Foreskin keratinocyte (primary cell): ENCODE measurements at places on chromosomes 16 and 17. TPM values are rescaled to one million over a fixed set of nuclear protein-coding genes. Genes with fewer than 3 reads are reported as not detected.

GRCh38 chr17:81509972-81510784 is 2.4 kb downstream of the ACTG1 start:
- DNase-seq, result no peak

DNA sequence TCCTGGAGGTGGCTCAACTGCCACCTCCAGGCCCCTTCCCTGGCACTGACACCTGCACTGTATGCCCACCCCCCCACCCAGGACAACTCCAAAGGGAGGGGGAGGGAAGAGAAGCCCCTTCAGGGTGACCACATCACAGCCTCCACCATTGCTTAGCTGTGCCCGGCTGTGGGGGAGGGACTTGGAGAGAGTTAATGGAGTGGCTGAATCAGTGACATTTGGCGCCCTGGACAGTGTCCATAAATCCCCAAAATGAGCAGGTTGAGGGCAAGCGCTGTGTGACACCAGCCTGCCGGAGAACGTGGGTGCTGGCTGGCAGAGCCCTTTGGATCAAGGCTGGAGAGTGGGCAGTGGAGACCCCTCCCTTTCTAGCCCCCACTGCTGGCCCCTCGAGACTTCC is 883 bp downstream of the USH1G start:
- no peak for DNase-seq

The TMIGD1 gene
- total RNA-seq, result not detected in 2 replicates

DNA sequence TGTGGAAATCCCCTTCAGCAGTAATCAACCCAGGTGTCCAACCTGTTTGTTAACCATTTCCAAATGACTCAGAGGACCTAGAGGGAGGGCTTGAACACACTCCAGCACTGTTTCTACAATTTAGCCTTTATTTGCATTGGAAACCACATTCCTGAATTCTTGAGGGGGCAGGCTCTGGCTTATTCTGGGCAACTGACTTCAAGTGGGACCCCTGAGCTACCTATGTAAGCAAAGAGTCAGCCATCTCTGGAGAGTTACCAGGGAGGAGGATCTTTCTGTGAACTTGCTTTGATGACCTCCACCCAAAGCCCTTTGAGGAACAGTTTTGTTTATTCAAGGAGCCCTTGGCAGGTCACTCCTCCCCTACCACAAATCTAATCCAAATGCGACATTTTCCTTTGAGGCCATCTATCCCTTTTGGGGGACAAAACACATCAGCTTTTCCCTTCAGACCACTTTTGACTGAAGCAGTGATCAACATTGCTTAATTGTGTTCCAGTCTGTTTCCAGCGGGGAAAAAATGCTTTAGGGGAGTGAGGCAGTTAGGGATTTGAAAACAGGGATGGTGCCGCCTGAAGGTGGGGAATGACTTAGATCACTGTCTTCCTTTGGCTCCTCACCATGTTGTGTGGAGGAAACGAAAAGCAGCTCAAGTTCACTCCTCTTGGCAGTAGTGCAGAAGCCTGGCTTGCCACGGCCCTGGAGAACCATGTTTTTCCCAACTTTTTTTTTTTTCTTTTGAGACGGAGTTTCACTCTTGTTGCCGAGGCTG is 46.2 kb downstream of the TUBD1 start:
- peak; percentile 96 for DNase-seq

The HSPB9 gene
- not detected in 2 replicates for total RNA-seq

DNA sequence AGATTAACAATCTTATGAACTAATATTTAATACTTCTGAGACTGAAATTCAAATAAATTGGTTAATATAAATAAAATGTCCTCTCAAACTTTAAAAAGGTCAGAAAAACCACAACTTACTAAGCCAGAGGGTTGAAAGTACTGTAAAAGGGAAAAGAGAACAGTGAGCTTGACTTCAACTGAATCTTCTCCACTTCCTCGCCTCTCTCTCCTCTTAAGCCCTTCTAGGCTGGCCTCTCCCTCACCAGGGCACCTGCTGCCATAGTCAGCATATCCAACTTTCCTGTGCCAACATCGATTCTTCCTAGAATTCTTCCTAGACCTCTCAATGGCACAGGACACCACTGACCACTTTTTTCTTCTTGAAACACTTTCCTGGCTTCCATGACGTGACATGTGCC is 19.4 kb downstream of the GNA13 start:
- DNase-seq, result no peak

DNA sequence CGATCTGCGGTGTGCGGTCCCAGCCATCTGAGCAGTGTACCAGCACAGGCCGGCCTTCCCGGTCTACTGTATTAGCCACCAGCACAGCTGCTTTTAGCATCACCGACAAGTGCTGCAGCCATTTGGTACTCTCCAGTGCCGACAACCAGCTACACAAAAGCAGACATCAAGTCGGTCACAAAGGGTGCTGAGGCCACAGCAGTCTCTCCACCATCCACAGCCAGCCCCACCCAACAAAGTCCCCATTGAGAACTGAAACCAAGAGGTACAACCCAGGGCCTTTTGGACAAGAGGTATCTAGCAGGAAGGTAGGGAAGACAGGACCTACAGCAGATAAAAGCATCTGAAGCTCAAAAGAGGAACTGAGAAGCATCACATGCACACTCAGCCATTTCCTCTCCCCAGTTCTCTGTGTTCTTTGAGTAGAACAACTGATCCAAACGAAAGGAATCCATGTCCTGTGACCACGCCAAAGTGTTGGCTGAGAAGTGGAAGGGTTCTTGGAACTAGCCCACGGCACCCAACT is 9.5 kb downstream of the MTMR4 start:
- no peak for DNase-seq

The KRTAP9-8 gene
- total RNA-seq, result not detected in 2 replicates
